ENCODE measurements at places on chromosomes 1 and 21. TPM values are rescaled to one million over a fixed set of nuclear protein-coding genes. Genes with fewer than 3 reads are reported as not detected.

ETV3L gene
- not detected for total RNA-seq

CHI3L2 gene
- total RNA-seq: 1.0 TPM

AIRE gene
- not detected for total RNA-seq

NPL gene
- 1.4 TPM for total RNA-seq

LIN28A gene
- not detected for total RNA-seq

CD101 gene
- total RNA-seq: 0.03 TPM

SPATA45 gene
- not detected for total RNA-seq

HSD3B2 gene
- not detected for total RNA-seq

RGS7 gene
- 2.1 TPM for total RNA-seq

AUNIP gene
- 12.8 TPM for total RNA-seq

TEDDM1 gene
- not detected for total RNA-seq

ODF2L gene
- 10.1 TPM for total RNA-seq

TLCD4 gene
- 1.5 TPM for total RNA-seq

GSTM1 gene
- total RNA-seq: 17.0 TPM

CFHR2 gene
- not detected for total RNA-seq

PLA2G2D gene
- not detected for total RNA-seq

DNAJC11 gene
- 44.7 TPM for total RNA-seq

EPHA2 gene
- 114 TPM for total RNA-seq

ERO1B gene
- total RNA-seq: 2.6 TPM

TESK2 gene
- total RNA-seq: 0.71 TPM

SLAMF1 gene
- 0.03 TPM for total RNA-seq

ANGPTL3 gene
- total RNA-seq: not detected

HCN3 gene
- total RNA-seq: 0.84 TPM

S100A7 gene
- total RNA-seq: not detected

OR14I1 gene
- not detected for total RNA-seq

NBPF20 gene
- 2.0 TPM for total RNA-seq

SLC45A1 gene
- not detected for total RNA-seq

XCL2 gene
- not detected for total RNA-seq

AK5 gene
- 14.9 TPM for total RNA-seq

OLIG2 gene
- not detected for total RNA-seq

FLG gene
- total RNA-seq: 0.80 TPM

PDPN gene
- 8.7 TPM for total RNA-seq

BSND gene
- total RNA-seq: not detected

NLRP3 gene
- 10.3 TPM for total RNA-seq

RAB3B gene
- 20.5 TPM for total RNA-seq

DNASE2B gene
- not detected for total RNA-seq

BRDT gene
- total RNA-seq: not detected

ANKRD35 gene
- not detected for total RNA-seq

FMO4 gene
- total RNA-seq: 0.32 TPM

AMY1C gene
- total RNA-seq: not detected

SLC16A4 gene
- 0.60 TPM for total RNA-seq

OR2T2 gene
- total RNA-seq: not detected

LRRC38 gene
- total RNA-seq: 0.71 TPM

CCDC27 gene
- total RNA-seq: not detected
